ENCODE measurements at places on chromosomes 4 and X.

DNA sequence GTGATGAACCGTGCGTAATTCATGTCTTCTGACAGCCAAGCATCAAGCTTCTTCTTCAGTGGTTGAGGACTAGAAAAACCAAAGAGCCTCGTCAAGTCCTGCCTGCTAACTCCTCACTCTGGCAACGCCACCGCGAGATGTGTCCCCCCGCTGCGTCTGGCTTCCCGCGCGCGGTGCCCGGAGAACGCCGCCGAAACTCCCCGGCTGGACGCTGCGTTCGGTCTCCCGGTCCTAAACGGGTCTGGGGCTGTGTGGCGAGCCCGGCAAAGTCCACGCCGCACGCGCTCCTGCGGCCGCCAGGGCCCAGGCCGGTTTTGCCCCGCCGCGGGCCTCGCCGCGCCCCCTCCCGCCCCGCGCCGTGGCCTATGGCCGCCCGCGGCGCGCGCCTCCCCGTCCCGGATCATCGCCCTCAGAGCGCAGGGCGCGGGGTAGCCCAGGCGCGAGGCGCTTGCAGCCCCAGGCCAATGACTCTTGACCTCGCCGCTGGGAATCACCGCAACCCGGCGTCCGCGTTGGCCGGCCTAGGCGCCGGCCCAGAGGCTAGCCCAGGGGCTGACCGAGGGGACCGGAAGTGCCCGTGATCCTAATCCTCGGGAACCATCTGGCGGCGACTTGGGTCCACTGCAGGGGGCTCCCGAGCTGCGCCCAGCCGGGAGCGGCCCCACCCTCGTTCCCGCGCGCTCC lies at the start of gene AADAT:
Gene AADAT, minus strand, starts transcription at position 289 of the 684 bp plus-strand sequence. Its CDS starts 266 bp downstream, at position 23.
- DNase-seq, result peak; percentile 72

GRCh38 chrX:15724911-15725310 lies 13.2 kb upstream of the CA5B start:
- no peak for DNase-seq

GRCh38 chr4:78058591-78059523 lies 1.7 kb downstream of the FRAS1 start:
- no peak for DNase-seq

DNA sequence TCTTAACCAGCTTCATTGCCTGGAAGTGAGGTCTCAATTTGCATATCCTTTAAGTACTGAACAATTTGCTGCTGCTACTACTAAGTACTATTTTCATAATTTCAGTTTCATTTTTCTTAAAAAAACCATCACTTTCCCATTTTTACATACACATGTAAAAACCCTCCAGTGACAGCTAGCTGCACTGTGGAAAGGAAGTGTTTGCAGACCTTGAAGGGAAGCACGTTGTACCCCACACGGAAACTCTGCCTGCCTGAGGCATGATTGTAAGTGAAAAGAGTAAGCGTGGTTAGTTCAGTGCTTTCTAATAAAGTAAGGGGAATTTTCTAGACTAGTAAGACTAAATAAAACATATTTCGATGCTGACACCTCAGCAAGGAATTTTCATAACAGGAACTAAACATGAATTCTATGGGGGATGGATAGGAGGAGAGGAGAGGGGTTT lies 103.6 kb downstream of the RAPGEF2 start:
- peak; percentile 76 for DNase-seq

DNA sequence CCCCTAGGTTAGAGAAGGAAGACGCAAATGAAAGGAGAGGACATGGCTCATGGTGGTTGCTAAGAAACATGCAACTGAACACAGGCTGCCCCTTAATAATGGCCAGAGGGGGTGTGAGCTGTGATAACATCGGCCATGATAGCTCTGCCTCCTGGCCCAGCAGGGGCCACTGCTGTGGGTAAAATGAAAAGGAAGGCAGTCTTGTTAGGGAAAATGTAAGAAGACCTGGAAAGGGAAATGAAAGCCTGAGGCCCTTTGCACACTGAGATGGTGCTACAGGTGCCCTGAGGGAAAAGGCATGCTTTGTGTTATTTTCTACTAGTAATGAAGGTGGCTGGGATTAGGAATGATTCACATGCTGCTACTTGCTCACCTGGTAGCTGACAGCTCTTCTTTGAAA lies 123.6 kb upstream of the MID1 start:
- no peak for DNase-seq

DNA sequence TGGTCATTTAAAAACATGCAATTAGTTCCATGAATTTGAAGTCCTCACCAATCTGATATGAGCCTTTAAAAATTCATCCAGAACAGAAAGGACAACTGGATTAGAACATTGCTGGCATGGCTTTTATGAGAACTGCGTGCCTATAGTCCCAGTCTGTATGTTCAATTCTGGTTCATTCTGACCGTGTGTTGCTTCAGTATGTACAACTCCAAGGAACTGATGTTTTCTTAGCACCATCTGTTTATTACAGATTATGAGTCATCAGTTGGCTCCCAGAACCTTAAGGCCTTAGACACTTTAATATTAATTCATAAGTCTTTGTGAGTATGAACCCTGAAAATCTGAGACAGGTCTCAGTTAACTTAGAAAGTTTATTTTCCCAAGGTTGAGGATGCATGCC lies 115.0 kb downstream of the CEP44 start:
- peak; percentile 68 for DNase-seq

DNA sequence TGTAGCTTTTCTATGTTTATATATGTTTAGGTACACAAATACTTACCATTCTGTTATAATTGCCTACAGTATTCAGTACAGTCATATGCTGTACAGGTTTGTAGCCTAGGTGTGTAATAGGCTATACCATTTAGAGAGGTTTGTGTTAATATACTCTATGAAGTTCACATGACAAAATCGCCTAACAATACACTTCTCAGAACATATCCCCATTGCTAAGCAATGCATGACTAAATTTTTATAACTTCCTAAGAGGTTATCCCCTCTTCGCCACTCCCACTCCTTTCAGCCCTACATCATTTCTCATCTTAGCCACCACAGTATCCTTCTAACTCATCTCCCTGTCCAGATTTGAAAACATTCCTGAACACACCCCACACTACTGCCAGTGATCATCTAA lies 83.7 kb upstream of the ZCCHC13 start:
- DNase-seq, result no peak

GRCh38 chr4:340011-340410 lies 2.4 kb downstream of the ZNF141 start:
- no peak for DNase-seq

- DNase-seq, result no peak
Observed at GRCh38 chr4:25233194-25233593, 639 bp upstream of the PI4K2B start.

DNA sequence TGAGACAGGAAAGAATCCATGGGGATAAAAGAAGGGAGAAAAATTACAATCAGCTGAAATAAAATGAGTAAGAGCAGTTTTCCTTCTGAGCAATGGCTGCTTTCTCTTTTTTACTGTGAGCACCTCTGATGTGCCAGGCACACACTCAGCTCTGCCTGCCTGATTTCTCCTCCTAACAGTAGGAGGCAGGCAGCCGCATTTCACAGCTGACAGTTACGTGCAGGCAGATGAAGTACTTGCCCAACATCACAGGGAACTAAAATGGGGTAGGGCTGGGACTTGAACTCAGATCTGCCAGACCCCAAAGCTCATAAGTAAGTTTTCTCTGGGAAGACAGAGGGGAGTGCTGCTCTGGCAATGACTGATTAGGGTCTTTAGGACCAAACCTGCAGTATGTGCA lies 54.6 kb downstream of the C4orf50 start:
- no peak for DNase-seq

- DNase-seq, result no peak
Observed at GRCh38 chr4:103030791-103031190, 11.3 kb upstream of the SLC9B1 start.

DNA sequence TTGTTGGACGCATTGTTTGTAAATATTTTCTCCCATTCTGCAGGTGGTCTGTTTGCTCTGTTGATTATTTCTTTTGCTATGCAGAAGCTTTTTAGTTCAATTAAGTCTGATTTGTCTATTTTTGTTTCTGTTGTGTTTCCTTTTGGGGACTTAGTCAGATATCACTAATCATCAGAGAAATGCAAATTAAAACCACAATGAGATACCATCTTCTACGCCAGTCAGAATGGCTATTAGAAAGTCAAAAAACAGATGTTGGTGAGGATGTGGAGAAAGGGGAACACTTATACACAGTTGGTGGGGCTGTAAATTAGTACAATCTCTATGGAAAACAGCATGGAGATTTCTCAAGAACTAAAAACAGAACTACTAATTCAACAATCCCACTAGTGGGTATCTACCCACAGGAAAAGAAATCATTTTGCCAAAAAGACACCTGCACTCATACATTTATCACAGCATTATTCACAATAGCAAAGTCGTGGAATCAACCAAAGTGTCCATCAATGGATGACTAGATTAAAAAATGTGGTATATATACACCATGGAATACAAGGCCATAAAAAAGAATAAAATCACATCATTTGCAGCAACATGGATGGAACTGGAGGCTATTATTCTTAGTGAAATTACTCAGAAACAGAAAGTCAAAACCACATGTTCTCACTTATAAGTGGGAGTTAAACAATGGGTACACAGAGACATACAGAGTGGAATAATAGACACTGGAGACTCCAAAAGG lies 8.1 kb downstream of the COQ2 start:
- peak; percentile 32 for DNase-seq

DNA sequence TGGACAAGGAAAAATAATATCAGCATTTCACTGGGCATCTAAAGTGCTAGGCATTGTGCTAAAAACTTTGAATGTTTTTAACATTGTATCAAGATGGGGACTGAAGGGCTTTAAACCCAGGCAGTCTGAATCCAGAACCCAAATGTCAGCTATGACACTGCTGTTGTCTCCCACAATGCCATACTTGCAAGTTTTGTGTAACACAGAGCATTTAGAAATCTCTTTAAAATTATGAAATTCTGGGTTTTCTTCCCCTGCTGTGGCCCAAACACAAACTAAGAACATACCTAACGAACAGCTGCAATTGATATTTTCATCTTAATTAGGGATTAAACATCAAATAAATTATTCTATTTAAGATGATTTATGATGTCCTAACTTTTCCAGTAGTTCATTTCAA lies 66.8 kb upstream of the LSM6 start:
- DNase-seq, result no peak

DNA sequence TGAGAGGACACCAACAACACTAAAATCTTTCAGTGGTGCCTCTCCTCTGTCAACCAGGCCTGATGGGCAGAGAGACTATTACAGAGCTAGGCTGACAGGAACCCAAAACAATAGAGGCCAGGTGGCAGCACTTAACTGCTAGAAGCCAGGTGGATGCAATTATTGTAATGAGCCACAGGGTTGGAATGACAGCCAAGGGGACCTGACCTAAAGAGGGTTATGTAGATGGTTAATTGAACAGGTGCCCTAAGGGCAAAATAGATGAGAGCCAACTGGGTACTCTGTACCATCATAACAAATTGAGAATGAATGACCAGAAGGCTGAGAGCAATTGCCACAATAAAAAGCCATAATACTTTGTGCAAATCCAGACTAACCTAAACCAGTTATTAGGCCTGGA lies 24.7 kb upstream of the FRAS1 start:
- DNase-seq, result no peak

Data from IMR-90 (cell line).